ENCODE measurements at places on chromosomes 2 and 18.
A peak's percentile ranks its signal among the peaks of the same experiment; 100 is the strongest.

DNA sequence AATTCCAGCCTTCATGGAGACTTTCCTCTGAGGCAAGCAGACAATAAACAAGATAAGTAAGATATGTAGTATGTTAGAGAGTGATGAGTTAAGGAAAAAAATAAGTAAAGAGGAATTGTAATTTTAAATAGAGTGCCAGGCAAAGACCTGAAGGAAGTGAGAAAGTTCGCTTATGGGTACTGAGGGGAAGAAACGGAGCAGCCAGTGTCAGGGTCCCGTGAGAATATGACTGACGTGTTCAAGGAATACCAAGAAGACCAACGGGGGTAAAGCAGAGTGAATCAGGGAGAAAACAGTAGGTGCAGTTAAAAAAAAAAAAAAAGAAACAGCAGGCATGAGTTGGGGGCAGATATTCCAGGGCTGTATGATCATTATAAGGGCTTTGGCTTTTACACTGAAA, 45.1 kb downstream of the ARHGEF33 start:
- H3K27me3 ChIP-seq = peaks cover 4% of the 10 kb centered on the region
- peaks cover 2% of the 10 kb centered on the region for H3K4me1 ChIP-seq
- no peak overlapping the region for H3K27ac ChIP-seq
- H3K36me3 ChIP-seq = no peaks in the 10 kb centered on the region
- no peak overlapping the region for H3K4me3 ChIP-seq
- DNase-seq = no peak

DNA sequence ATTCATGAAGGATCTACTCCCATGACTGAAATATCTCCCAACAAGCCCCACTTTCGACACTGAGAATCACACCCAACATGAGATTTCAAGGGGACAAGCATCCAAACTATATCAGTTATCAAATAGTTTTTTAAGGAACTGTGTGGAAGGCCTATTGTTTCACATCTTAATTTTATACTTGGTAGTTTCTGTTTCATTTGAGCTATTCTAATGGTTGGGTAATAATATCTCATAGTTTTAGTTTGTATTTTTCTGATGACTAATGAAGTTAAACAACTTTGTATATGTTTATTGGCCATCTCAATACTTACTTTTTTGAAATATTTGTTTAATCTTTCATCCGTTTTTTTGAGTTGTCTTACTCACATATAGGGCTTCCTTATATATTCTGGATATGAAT, 135.0 kb downstream of the SCG2 start:
- no peaks in the 10 kb centered on the region for H3K4me1 ChIP-seq
- no peaks in the 10 kb centered on the region for H3K36me3 ChIP-seq
- H3K27me3 ChIP-seq = no peaks in the 10 kb centered on the region
- H3K4me3 ChIP-seq = no peak overlapping the region

GRCh38 chr2:230068651-230069055, at the start of gene SLC16A14:
TSS of gene SLC16A14 (minus strand) at chr2:230068924. CDS start at chr2:230059352, 9,572 bp downstream.
- peak within 1 kb of the TSS; percentile 56 for H3K27ac ChIP-seq
- peak within 1 kb of the TSS; percentile 77 for H3K4me3 ChIP-seq

- H3K27me3 ChIP-seq = no peaks in the 10 kb centered on the region
- H3K36me3 ChIP-seq = no peaks in the 10 kb centered on the region
- H3K4me3 ChIP-seq = no peak overlapping the region
- no peak for DNase-seq
- peaks cover 2% of the 10 kb centered on the region for H3K4me1 ChIP-seq
- no peak overlapping the region for H3K27ac ChIP-seq
These were observed 259.7 kb downstream of the ETAA1 start for GRCh38 chr2:67656875-67657274.

- peak; percentile 56 for DNase-seq
- peaks cover 4% of the 10 kb centered on the region for H3K36me3 ChIP-seq
- peak overlapping the region; percentile 99 for H3K27ac ChIP-seq
- H3K4me1 ChIP-seq = peaks cover 22% of the 10 kb centered on the region
- no peaks in the 10 kb centered on the region for H3K27me3 ChIP-seq
These were observed 1.1 kb downstream of the EPC2 start for GRCh38 chr2:148645539-148646230.

- no peak for DNase-seq
- H3K27ac ChIP-seq = no peak overlapping the region
- peaks cover 55% of the 10 kb centered on the region for H3K27me3 ChIP-seq
- H3K4me1 ChIP-seq = peaks cover 10% of the 10 kb centered on the region
- peaks cover 4% of the 10 kb centered on the region for H3K36me3 ChIP-seq
These were observed 4.4 kb downstream of the ANKRD29 start for GRCh38 chr18:23658285-23658684.

GRCh38 chr18:8162802-8163201, 446.4 kb upstream of the RAB12 start:
- H3K27me3 ChIP-seq = no peaks in the 10 kb centered on the region
- H3K36me3 ChIP-seq = no peaks in the 10 kb centered on the region
- no peaks in the 10 kb centered on the region for H3K4me1 ChIP-seq
- no peak for DNase-seq

DNA sequence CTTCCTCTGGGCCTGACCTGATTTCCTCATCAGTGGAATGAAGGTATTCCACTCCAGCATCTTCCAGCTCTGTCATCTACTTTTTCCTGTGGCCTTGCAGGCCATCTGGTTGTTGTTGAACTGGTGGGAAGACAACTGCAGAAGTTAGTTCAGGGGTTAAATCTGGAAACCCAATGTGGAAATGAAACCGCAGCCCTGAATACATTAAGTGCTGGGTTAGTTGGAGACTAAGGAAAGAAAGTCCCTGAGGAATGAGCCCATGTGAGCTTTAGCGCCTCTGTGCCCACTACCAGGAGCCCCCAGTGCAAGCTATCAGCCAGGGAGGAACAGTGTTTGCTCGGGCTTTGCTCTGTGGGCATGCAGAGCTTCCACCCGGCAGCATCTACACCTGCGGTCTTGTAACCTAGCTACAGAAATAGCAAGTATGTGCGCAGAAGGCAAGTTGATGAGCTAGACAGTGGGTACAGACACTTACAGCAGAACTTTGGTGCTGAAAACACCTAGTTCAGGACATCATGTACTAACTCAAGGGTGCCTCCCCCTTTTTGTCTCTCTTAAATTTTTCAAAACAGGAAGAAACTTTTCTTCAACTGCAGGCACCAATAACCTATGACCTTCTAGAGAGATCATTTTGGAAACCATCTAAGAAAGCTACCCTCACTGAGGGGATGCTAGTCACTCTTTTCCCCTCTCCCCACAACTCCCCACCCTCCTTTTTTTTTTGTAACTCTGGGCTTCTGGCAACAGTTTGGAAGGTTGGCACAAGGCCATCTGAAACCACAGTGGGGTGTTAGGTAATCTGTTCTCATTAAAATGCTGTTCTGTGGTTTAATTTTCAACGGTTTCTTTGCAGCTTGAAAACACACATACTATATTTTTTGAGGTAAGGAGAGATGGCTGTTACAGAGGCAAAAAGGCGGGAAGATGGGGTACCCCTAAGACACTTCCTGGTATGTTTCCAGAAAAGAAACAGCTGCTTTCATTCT, 18.3 kb upstream of the CXCR4 start:
- peaks cover 76% of the 10 kb centered on the region for H3K4me1 ChIP-seq
- H3K36me3 ChIP-seq = no peaks in the 10 kb centered on the region
- H3K27me3 ChIP-seq = no peaks in the 10 kb centered on the region
- peak overlapping the region; percentile 45 for H3K4me3 ChIP-seq
- DNase-seq = peak; percentile 76
